ENCODE measurements at places on chromosomes 5 and 9. TPM values are rescaled to one million over a fixed set of nuclear protein-coding genes. Genes with fewer than 3 reads are reported as not detected.

- no peaks in the 10 kb centered on the region for H3K27me3 ChIP-seq
- no peaks in the 10 kb centered on the region for H3K36me3 ChIP-seq
- DNase-seq, result no peak
- no peak overlapping the region for H3K4me3 ChIP-seq
- H3K27ac ChIP-seq, result no peak overlapping the region
Observed at GRCh38 chr5:110108520-110108919, 418.8 kb downstream of the MAN2A1 start.

Gene RGMB
- total RNA-seq, result 0.94 TPM

GRCh38 chr9:10232352-10232930 is 380.4 kb downstream of the PTPRD start:
- no peak for DNase-seq
- no peak overlapping the region for H3K27ac ChIP-seq
- no peak overlapping the region for H3K4me3 ChIP-seq
- no peaks in the 10 kb centered on the region for H3K36me3 ChIP-seq

Gene SELENOP
- not detected for total RNA-seq

DNA sequence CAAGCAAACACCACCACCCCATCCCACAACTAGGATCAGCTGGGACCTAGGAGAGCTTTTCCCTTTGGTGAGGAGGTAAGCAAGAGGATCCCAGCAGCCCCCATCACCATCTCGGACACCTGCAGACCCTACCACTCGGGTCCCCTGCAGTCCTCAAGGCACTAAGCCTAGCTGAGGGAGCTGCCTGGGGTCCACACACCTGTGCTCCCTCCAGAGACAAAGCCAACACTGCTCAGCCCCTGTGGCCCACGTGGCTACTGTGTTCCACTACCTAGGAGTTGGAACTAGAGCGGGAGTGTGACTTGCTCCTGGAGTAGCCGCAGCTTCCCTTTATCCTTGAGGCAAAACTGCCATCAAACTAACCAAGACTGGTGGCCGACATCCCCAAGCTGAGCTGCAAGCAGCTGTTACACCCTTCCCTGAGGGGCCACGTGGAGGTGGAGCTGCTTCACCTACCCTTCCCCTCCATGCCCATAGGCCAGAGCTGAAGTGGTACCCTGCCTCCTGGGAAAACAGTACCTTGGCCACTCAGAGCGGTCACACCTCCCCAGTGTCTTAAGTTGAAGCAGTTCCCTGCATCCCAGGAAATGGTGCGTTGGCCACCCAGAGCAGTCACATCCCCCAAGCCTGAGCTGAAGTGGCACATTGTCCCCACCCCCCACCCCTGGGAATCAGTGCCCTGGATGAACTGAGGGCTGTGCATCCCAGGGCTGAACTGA is 205.5 kb downstream of the CACNA1B start:
- H3K4me1 ChIP-seq, result no peaks in the 10 kb centered on the region
- no peaks in the 10 kb centered on the region for H3K36me3 ChIP-seq
- H3K4me3 ChIP-seq, result no peak overlapping the region
- DNase-seq, result no peak
- H3K27me3 ChIP-seq, result no peaks in the 10 kb centered on the region
- H3K27ac ChIP-seq, result no peak overlapping the region

Gene KIF4B
- total RNA-seq, result 0.30 TPM

Gene ARL14EPL
- total RNA-seq, result not detected

Gene LEAP2
- total RNA-seq, result 6.6 TPM

Gene EQTN
- not detected for total RNA-seq

- DNase-seq, result no peak
- no peaks in the 10 kb centered on the region for H3K27me3 ChIP-seq
- H3K27ac ChIP-seq, result no peak overlapping the region
- no peaks in the 10 kb centered on the region for H3K4me1 ChIP-seq
- H3K4me3 ChIP-seq, result no peak overlapping the region
- H3K36me3 ChIP-seq, result peaks cover 41% of the 10 kb centered on the region
Observed at GRCh38 chr5:74717596-74717995, 32.6 kb downstream of the HEXB start.

GRCh38 chr5:73007051-73007450 is 51.2 kb downstream of the FCHO2 start:
- no peak for DNase-seq
- no peak overlapping the region for H3K27ac ChIP-seq
- no peaks in the 10 kb centered on the region for H3K36me3 ChIP-seq

DNA sequence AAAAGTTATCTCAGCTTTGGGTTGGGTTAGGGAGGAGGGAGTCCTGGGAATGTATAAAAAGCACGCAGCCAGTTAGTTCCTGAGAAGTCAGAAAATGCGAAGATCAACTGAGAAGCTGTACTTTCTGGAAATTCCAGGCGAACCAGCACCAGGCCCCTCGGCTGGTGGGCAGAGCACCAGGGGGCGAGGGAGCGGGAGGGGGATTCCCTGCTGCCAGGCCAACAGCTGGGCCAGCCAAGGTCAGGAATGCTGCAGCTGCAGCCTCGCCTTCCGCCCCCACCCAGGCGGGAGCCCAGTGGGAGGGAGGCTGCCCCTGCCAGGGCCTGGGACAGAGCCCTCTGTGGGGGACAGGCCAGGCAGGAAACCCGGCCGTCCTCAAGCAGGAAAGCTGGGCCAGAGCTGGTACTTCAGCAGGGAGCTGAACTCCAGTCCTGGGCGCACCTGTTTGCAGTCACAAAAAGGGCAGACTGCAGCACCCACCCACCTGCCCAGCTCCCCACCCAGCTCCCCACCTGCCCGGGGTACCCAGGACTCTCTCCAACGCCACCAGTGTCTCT is 35.5 kb downstream of the VAV2 start:
- peak; percentile 67 for DNase-seq
- no peaks in the 10 kb centered on the region for H3K27me3 ChIP-seq
- H3K27ac ChIP-seq, result peak overlapping the region; percentile 87
- H3K4me1 ChIP-seq, result peaks cover 66% of the 10 kb centered on the region
- peak overlapping the region; percentile 54 for H3K4me3 ChIP-seq

DNA sequence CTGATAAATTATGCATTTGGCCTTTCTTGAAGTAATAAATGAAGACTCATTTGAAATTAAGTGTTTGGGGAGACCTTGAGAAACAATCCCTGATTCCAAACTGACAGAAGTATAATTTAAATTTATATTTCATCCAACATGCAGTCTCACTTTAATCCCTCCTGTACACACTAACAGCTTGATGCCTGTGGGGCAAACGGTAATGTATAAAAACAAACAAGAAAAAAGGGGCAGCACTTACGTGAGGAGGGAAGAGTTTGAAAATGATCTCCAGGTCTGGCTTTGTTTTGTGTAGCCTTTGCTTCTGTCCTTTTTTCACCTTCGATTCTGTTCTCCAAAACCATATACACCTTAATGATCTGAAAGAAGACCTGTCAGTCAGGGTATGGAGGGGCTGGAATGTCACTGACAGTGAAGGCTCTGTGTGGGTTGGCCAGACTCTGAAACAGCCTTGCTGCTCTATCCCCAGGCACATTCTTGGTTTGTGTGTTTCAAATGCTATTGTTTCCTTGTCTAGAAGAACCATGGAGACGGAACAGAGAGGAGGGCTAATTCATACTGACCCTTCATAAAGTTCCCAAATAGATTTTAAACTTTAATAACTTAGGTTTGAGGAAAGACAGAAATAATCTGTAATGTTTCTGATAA is 338.2 kb upstream of the WWC1 start:
- no peaks in the 10 kb centered on the region for H3K36me3 ChIP-seq
- H3K4me1 ChIP-seq, result no peaks in the 10 kb centered on the region
- no peak overlapping the region for H3K4me3 ChIP-seq
- H3K27me3 ChIP-seq, result no peaks in the 10 kb centered on the region
- no peak for DNase-seq

Gene PPIC
- total RNA-seq, result not detected

DNA sequence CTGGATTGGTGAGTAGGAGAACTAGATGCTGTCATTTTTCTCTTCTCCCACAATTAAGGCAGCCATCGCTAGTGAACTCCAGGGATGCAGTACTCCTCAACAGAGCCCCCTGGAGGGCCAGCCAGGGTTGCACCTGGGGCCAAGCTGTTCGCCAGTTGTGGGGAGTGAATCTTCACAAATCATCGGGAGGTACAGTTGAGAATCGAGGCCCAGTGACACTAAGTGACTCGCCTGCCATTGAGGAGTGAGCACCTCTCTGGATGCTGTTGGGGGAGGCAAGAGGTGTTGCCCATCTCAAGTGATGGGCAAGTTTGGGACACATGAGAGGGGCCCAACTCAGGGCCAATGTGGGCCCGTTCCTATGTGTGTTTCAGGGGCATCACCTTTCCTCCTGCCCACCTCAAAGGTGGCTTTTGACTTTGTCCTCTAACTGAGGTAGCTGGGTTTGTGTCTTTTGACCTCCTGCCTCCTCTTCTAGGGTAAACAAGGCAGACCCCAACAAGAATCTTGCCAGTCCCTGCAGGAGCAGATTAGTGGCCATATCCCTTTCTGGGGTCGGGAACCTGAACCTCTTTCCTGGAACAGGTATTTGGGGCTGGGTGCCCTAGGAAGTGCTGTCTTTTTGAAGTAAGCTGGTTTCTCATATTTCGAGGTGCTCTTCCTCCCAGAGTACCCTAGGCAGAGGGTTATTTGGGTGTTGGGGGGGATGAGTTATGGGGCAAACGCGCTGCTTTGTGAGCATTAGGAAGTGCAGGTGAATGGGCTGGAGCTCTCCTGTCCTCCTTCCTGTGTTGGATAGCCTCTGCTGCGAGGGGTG is 181.2 kb downstream of the MACROH2A1 start:
- H3K4me1 ChIP-seq, result peaks cover 10% of the 10 kb centered on the region
- H3K4me3 ChIP-seq, result no peak overlapping the region
- H3K27ac ChIP-seq, result no peak overlapping the region
- DNase-seq, result no peak
- H3K36me3 ChIP-seq, result no peaks in the 10 kb centered on the region

GRCh38 chr5:133944263-133945185 is 23.9 kb downstream of the C5orf15 start:
- peaks cover 17% of the 10 kb centered on the region for H3K4me1 ChIP-seq
- no peak overlapping the region for H3K4me3 ChIP-seq
- no peaks in the 10 kb centered on the region for H3K36me3 ChIP-seq
- H3K27me3 ChIP-seq, result no peaks in the 10 kb centered on the region
- H3K27ac ChIP-seq, result no peak overlapping the region

Gene LCN10
- not detected for total RNA-seq

Gene EPB41L4B
- not detected for total RNA-seq

Gene IFNA13
- total RNA-seq, result not detected

- H3K36me3 ChIP-seq, result no peaks in the 10 kb centered on the region
- no peaks in the 10 kb centered on the region for H3K4me1 ChIP-seq
- no peaks in the 10 kb centered on the region for H3K27me3 ChIP-seq
- H3K4me3 ChIP-seq, result no peak overlapping the region
- no peak for DNase-seq
Observed at GRCh38 chr5:162503796-162504195, 436.2 kb downstream of the GABRG2 start.

GRCh38 chr5:126368239-126368812 is 54.9 kb upstream of the GRAMD2B start:
- H3K27ac ChIP-seq, result no peak overlapping the region
- no peaks in the 10 kb centered on the region for H3K27me3 ChIP-seq
- no peaks in the 10 kb centered on the region for H3K4me1 ChIP-seq
- DNase-seq, result no peak

DNA sequence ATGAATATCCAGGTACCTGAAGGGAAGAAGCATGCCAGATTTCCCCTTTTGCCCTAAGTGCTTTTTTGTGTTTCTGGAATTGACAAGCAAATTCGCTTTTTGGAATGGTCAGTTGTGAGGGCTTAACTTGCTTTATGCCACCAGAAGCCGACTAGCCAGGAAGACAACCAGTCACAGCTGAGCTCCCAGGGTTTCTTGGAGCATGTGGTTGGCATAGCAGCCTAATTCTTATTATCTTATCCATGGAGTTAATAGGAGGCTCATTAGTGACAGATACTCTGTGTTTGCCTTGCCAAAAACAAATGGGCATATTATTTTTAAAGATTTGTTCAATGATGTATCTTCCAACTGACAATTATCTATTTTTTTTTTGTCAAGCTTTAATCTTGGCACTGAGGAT is 500.7 kb downstream of the PTPRD start:
- no peaks in the 10 kb centered on the region for H3K36me3 ChIP-seq
- no peak for DNase-seq
- H3K27me3 ChIP-seq, result no peaks in the 10 kb centered on the region

DNA sequence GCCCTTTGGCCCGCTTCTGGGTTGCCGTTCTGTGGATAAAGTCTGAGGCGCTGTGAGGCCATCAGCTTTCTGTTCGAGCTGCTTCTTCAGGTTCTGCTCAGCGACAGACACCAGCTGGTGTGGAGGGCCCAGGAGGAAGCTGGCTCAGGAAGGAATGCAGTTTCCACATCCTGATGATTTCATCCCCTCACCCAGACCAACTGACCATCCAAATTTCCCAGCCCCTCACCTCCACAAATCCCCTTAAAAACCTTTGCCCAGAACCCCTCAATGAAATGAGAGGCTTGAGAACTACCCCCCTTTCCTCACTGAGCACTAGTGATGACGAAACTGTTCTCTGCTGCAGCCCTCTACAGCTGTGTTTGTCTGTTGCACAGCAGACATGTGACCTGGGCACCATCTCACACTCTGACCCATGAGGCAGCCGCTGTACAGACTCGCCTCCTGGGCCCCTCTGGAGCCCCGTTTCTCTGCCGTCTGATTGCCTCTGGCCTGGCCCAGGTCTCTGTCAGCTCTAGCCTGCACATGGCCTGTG is 45.4 kb downstream of the SPATA31C2 start:
- H3K27ac ChIP-seq, result no peak overlapping the region
- no peak overlapping the region for H3K4me3 ChIP-seq
- DNase-seq, result no peak
- H3K36me3 ChIP-seq, result no peaks in the 10 kb centered on the region
- no peaks in the 10 kb centered on the region for H3K4me1 ChIP-seq

DNA sequence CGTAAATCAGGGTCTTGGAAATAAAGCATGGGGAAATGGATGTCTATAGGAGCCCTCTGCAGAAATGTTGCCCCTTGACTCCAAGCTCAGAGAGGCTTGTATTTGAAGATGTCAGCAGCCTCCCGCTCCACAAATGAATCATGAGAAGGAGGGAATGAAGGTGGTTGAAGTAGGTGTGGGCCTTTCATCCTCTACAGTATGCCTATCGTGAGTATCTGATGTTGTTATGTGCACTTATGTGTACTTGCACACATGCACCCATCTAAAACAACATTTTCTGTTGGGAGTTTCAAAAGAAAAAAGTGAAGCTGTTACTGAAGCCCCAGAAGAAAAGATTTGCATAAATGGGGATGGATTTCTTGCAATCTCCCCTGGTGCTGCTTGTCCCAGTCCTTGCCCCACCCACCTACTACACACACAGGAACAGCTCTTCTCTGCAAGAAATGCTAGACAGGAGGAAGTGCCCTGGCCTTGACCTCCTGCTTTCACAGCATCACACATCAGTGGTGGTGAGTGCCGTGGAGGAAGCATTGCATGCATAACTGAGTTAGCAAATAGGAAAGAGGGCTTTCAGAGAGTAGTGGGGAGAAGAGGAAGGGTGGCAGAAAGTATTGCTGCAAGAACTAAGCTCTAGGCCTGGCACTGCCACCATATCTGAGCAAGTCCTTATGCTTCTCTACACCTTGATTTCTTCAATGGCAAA is 156.1 kb downstream of the SNX18 start:
- H3K4me3 ChIP-seq, result no peak overlapping the region
- DNase-seq, result no peak
- H3K27me3 ChIP-seq, result peaks cover 2% of the 10 kb centered on the region
- H3K27ac ChIP-seq, result no peak overlapping the region

Gene PTPA
- total RNA-seq, result 98.6 TPM

- H3K27ac ChIP-seq, result no peak overlapping the region
- no peaks in the 10 kb centered on the region for H3K36me3 ChIP-seq
- H3K4me3 ChIP-seq, result no peak overlapping the region
Observed at GRCh38 chr5:372556-372995, 51.1 kb downstream of the AHRR start.

Gene IL9
- total RNA-seq, result not detected

- no peak overlapping the region for H3K27ac ChIP-seq
- H3K4me1 ChIP-seq, result no peaks in the 10 kb centered on the region
- H3K36me3 ChIP-seq, result no peaks in the 10 kb centered on the region
- no peaks in the 10 kb centered on the region for H3K27me3 ChIP-seq
Observed at GRCh38 chr9:111969061-111969460, 72.4 kb downstream of the UGCG start.
